ENCODE measurements at places on chromosomes 4 and X.
A peak's percentile ranks its signal among the peaks of the same experiment; 100 is the strongest.

DNA sequence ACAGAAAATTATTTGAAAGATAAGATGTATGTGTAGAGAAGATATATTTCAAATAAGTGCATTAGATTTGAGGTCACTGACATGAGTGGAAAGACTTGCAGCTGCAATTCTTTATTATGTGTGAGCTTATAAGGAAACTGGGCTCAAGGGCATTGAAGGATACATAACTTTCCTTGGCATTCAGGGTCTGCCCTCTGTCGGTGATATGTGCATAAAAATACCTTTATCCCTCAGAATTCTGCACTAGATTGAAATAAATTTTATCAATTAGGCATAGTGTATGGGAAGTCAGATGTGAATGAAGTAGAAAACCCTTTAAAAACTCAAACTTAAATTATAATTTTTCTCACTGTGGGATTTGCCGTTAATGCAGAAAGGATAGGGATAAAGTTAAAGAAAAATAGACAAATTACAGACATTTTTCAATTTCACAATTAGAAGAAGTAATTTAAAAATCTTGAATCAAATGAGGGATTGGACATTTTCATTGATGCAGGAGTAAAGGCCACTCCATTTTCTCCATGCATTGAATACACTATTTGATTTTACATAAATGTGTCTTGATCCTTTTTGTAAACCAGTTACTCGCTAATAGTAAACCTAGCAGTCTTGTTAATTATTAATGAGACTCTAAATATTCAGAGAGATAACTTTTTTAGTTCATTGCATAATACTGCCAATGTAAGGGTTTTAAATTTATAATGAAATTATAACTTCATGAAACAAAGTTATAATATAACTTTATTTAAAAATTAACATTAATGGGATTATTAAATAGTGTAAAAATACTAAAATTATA, 21.0 kb upstream of the ETNPPL start:
- no peak for DNase-seq

DNA sequence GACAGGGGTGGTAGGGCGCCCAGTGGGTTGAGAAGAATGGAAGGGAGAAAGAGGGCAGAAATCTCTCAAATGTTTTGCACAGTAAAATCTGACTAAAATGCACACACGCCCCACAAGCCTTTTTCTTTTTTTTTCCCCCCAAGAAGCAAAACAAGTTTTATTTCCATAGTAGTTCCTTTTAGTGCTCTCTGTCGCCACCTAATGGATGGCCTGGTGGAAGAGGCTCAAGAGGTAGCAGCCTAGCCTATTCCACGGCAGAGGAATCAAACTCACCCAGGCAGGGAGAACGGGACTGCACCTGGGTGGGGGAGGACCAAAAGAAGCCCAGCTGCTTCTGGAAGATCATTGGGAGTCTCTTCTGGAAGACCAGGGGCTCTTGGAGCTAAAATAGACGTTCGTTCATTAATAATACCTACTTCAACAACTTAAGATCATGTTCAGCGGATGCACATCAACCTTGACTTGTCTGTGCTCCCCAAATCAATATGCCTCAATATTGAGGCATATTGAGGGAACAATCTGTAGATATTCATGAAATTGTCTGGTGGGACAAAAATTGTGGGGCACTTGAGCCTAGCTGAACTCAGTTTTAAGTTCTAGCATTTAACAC, 31.6 kb upstream of the IRAK1 start:
- DNase-seq = peak; percentile 25

GRCh38 chrX:128460835-128461234, 408.6 kb upstream of the ACTRT1 start:
- DNase-seq = no peak

DNA sequence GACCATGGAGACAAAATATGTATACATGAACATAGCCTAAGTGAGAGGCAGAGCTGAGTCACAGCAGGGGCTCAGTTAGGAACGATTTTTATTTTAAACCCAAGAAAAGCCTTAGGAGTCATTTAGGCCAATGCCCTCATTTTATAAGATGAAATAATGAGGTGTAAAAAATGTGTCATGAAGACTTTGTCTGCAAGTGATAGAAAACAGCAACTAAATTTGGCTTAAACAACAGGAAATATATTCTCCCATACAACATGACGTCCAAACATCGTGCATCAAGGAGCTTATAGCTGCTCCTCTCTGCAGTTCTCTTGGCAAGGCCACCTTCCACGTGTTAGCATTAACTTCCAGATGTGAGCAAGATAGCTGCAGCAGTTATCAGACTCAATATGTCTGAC, 16.8 kb downstream of the SCFD2 start:
- no peak for DNase-seq

- no peak for DNase-seq
Observed at GRCh38 chr4:37324546-37324945, 80.0 kb downstream of the NWD2 start.

GRCh38 chrX:146615628-146616348, 193.8 kb upstream of the CXorf51B start:
- DNase-seq = no peak

GRCh38 chr4:40395166-40395900, 60.2 kb downstream of the CHRNA9 start:
- DNase-seq = no peak

- no peak for DNase-seq
Observed at GRCh38 chrX:44451056-44451455, 91.6 kb downstream of the FUNDC1 start.

GRCh38 chr4:13903061-13903460, 275.5 kb upstream of the BOD1L1 start:
- no peak for DNase-seq

DNA sequence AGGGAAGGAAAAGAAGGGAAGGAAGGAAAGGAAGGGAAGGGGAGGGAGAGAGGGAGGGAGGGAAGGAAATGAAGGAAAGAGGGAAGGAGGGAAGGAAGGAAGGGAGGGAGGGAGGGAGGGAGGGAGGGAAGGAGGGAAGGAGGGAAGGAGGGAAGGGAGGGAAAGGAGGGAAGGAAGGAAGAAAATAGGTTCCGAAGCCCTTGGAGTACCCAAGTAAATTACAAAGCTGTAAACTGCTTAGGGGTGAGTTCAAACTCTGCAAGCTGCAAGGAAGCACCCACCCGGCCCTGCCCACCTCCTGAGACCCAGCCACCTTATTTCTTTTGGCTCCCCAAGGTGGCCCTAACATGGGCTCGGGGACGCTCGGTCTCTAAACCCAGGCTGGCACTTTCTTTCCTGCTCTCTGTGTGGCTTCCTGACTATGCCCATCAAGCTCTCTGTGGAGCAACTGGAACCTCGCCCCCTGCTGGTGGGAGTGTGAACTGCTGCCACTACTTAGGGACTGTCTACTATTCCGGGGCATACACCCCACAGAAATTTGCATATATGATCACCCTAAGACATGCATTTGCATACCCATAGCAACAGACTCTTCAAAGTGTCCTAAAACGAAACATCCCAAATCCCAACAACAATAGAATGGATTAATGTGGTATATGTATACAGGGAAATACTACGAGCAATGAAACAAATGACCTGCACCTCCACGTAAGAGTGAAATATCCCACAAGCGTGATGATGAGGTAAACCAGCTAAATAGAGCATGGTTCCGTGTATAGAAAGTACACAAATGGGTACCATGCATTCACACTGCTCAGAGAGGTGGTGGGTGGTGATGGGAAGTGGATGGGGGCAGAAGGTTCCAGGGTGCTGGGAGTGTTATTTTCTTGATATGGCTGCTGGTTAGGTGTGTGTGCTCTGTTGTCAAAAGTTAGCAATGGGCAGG, 151.7 kb upstream of the TBL1X start:
- DNase-seq = peak; percentile 52

- no peak for DNase-seq
Observed at GRCh38 chr4:70808151-70808550, 31.5 kb downstream of the GRSF1 start.

- no peak for DNase-seq
Observed at GRCh38 chrX:32010948-32011347, 939.1 kb upstream of the FTHL17 start.

GRCh38 chrX:31021537-31021936, 50.3 kb downstream of the FTHL17 start:
- DNase-seq = no peak

DNA sequence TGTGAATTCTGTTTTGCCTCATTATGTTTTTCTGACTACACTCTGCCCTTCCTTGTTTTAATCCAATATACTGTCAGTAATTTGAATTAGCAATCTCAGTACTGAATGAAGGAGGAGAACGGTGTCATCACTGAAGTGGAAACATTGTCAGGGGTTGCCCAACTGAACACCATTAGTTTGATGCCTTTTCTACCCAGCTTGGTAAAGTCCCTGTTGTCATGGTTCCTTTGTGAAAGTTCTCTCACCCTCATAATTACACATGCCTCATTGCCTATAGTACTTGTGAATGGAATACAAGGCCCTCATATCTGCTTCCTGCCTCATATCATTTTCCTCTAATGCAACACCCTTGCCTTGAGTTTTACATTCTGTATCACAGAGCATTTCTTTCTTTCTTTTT, 76.9 kb downstream of the RRAGB start:
- DNase-seq = no peak

- no peak for DNase-seq
Observed at GRCh38 chr4:7429601-7430078, 5.1 kb downstream of the PSAPL1 start.

DNA sequence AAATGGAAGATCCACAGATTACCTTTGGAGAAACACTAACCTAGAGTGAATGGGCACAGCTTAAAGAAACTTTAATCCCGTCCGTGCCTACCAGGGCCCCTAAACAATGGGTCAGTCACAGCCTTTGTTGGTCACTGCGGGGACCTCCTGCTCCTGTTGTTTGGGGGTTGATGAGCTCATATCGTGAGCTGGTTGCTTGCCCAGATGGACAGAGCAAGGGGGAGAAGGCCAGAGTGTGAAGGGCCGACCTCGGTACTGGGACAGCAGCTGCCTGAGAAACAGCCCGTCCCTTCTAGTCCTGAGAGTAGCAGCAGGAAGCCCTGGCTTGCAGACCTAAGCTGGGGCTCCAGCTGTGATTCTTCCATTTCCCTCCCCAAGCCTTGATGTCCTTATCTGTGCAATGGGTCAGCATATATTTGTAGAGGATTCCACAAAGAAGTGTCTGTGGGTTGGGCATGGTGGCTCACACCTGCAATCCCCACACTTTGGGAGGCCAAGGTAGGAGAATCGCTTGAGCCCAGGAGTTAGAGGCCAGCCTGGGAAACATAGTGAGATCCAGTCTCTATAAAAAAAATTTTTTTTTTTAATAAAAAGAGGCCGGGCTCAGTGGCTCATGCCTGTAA, 69.6 kb upstream of the SLC34A2 start:
- no peak for DNase-seq

- DNase-seq = no peak
Observed at GRCh38 chrX:117972711-117973109, 143.9 kb downstream of the KLHL13 start.

DNA sequence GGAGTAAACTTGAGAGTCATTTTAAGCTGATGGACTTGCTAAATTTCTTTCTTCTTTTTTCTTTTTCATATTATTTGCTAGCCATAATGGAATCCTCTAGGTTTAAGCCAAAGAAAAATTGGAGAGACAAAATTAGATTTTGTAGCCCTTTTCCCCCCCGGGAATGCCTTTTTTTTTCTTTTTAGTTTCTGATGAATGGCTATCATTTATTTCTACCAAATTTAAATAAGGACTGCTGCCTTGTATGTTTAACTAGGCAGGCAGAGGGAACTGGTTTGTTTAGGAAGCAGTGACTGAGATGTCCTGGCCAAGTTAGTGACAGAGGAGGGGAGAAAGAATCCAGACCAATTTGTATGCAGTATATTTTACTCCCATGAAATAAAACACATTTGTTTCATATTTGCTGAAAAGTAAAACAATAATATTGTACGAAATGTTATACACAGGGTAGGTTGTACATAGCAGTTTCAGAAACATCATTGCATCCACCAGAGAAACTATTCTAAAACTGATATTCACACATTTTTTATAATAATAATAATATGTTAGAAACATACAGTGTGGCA, 5.7 kb downstream of the PITX2 start:
- DNase-seq = no peak

DNA sequence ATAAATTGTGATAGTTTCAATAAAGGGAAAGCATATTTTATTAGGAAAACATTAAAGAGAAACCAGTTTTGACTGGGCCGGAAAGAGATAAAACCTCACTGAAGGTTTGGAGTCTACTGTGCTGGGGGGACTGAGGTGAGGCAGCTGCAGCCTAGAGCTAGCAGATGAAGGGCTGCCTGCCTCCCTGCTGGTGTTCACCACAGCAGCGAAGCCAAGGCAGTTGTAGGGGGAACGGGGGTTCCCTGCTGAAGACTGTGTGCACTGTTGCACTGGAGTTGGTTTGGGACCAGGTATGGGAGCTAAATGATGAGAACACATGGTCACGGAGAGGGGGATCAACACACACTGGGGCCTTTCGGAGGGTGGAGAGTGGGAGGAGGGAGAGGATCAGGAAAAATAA, 546.5 kb upstream of the SMIM31 start:
- DNase-seq = no peak

DNA sequence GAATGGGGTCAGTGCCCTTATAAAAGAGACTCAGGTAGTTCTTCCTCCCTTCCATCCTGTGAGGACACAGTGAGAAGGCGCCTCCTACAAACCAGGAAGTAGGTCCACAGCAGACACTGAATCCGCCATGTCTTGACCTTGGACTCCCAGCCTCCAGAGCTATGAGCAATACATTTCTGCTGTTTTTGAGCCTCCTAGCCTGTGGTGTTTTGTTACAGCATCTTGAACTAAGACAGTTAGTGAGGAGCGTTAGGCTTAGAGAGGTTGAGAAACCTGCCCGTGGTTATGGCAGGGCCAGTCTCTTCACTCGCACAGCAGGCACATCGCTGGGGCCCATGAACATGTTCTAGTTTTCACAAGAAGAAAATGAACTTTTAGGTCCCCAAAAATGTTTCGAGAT, 19.7 kb downstream of the SHROOM2 start:
- no peak for DNase-seq

- no peak for DNase-seq
Observed at GRCh38 chrX:14698790-14699189, 169.5 kb downstream of the GLRA2 start.

DNA sequence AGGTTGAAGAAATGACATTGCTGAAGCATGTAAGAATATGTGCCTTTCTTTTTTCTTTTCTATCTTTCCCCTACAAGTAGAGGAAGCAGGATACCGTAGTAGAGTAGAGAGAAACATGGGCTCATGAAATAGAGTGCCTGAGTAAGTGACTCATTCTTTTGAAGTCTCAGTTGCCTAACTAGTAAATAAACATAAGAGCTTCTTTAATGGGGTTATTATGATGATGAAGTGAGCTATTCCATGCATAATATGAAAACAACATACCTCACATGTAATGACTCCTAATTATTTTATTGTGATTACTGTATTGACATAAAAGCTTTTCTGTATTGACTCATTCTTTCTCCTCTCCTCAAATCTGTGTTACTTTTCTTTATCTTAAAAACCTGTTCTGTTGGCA, 1538.2 kb downstream of the TECRL start:
- no peak for DNase-seq

GRCh38 chr4:174314770-174315169, 31.1 kb downstream of the CEP44 start:
- DNase-seq = no peak

Measured in stimulated activated CD4-positive, alpha-beta T cell treated with anti-CD3 and anti-CD28 coated beads, TNF-alpha, amount 100 ng/mL, for 48 hours (primary cell).